ENCODE measurements at places on chromosomes 3 and 15.

DNA sequence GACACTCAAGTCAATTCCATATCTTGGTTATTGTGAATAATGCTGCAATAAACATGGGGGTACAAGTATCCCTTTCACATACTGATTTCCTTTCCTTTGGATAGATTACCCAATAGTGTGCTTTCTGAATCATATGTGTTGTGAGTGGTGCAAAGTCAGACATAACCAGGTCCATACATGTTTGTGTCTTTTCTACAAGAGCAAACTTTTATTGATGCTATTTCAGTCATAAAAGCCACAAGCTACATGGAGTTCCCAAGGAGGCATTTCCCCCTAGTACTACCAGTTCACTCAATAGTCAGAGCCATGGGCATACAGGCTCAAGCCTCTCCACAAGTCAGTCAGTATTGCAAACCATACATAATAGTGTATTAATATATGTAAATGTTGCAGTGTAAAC lies 10.1 kb downstream of the CEP63 start:
- DNase-seq = no peak

DNA sequence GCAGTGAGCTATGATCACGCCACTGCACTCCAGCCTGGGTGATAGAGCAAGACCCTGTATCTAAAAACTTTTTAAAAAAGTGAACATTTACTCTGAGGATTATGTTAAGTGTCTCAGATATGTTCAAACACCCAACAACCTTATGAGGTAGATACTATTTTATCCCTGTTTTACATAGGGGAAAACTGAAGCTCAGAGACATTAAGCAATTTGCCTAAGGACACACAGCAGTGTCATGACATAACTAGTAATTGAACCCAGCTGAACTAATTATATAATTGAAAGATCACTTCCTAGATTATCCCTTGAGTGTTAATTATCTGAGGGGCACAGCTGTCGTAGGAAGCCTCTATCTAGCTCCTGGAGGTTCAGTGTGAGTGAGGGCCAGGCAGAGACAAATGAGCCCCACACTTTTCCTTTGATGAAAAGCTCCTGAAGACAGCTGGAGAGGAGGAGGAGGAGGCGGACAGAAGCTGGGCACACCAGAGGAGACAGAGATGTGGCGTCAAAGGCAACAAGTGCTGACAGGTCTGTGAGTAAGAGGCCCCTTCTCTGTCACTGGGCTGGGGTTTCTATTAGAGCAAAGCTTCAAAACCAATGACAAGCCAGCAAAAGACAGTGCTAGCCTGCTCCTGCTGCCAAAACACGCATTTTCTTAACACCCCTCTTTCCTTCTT lies 20.5 kb downstream of the TRH start:
- no peak for DNase-seq

- DNase-seq = no peak
Observed at GRCh38 chr15:101615414-101615985, 36.7 kb downstream of the TM2D3 start.

DNA sequence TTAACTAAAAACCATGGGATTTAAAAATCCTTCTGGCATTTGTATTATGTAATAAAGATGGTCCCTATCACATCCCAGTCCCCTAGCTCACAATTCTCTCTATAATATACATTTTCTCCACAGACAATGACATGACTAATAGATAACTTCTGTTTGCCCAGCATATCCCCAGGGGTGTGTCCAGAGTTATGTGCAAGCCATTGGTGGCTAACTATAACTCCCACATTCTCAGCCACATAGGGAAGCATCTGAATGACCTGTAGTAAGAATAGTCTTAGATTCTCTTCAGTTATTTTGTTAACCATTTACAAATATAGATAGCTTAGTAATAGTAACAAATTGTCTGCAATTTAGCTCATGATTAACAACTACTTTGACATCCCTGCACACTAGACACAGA lies 52.2 kb upstream of the RBSN start:
- no peak for DNase-seq

DNA sequence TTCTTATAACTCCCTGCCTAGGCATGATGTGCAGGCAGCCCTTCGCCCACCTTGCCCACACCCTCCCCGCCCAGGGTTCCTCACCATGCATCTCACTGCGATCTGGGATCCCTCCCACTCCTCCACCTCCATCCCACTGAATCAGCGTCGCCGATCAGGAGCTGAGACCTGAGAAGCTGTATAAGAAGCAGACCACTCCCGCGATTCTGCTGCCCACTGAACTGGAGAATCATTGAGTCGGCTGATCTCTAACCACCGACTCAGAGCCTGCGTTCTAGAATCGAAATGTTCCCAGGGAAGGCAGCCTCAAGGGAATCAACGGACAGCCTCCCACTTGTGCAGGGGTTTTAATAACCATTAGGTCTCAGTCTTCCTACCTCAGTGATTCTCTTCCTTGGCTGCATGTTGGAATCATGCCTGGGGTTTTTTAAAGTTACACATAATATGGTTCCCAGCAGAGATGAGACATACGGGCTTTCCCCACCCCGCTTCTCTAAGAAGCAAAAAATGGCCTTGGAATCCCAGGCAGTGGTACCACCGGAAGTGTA lies 60.2 kb downstream of the TMEM44 start:
- no peak for DNase-seq

GRCh38 chr3:196198771-196199753 lies 12.1 kb downstream of the ZDHHC19 start:
- DNase-seq = no peak

DNA sequence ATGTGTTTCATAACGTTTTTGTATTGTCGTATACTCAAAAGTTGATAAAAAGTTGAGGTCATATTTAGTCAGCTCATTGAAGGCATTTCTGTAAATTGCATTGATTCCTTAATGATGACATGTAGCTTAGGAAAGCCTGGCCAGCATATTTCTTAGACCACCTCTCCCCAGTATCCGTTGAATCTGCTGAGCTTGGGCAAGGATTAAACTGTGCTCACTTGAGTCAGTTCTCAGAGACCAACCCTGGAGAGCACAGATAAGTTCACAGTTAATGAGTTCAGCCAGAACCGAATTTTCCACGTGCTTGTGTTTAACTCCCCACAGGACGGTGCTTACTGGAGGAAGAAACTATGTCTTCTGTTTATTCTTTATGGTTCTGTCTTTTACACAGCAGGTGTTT lies 132.7 kb downstream of the SLC25A26 start:
- no peak for DNase-seq

GRCh38 chr3:7607676-7608075 lies 746.8 kb downstream of the GRM7 start:
- DNase-seq = no peak

DNA sequence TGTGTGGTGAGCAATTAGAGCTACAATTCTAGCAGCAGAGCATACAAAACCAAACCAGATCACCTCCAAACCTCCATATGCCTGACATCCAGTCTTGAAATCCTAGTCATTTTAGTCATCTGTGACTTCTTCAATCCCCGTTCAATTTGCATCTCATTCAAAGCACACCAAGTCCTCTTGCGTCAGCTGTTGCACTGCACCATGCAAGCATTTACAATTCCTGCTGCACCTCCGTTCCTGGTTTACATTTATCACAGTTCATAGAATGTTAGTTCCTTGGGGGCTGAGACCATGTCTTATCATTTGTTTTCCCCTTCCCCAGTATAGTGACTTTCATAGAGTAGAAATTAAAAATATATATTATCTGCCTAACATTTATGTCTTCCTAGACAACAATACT lies 116.9 kb downstream of the BDH1 start:
- DNase-seq = no peak

DNA sequence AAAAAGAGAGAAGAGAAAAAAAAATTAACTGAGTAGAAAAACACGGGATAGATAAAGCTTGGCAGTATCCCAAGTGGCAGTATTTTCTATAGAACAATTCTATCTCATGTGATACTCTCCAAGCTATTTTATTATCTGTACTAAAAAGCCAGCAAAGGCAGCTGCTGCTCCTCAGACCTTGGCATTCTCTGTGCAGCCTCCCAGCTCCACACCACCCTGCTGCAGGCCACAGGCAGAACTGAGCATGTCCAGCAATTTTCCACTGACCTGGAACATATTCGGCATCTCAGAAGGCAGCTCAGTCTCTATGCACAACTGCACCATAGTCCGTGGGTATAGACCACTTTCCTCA lies 1161.4 kb downstream of the IGSF11 start:
- DNase-seq = no peak

DNA sequence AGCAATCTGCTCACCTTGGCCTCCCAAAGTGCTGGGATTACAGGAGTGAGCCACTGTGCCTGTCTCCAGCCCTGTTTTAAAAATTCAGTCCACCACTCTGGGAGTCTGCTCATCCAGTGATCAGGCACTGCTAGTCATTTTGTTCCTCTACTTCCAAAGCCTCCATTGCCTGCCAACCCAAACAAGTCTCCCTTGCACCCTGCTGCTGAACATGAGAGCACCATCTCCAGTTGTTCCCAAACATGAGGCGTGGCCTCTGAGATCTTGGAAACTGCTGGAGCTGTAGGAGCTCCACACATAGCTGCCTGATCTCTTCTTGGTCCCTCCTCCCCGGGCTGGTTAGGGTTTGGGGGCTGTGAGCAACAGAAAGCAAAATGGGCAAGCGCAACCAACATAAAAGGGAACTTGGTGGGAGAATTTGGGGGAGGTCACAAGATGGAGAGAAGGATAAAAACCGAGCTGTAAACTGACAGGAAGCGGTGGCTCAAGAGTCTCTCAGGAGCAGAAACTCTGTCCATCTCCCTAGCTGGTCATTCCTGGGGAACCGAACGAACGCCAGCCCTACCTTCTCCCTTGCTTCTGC lies 49.6 kb upstream of the TLE3 start:
- no peak for DNase-seq

DNA sequence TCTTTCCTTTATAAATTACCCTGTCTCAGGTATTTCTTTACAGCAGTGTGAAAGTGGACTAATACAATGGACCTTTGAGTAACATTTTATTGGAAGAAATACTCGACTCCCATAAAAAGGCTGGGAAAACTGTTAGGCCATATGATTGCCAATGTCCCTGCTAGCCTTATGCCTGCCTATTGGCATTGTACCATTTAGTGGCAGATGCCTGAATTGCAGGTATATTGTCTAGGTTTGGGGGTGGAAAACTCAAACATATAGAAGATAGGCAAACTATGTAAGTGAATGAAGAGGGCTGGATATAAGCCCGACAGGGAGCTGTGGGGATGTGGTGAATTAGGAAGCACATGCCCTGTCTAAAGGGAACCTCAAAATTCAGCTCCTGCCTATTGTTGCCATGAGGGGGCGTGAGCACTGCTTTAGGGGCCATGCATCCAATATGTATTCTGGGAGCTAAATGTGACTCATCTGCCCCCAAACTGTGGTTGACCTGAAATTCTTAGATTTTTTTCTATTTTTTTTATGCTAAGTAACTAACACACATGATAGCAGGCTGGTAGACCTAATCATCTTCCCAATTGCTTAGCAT lies 65.2 kb upstream of the TRA2B start:
- no peak for DNase-seq

GRCh38 chr3:7562892-7563291 lies 702.0 kb downstream of the GRM7 start:
- DNase-seq = no peak

DNA sequence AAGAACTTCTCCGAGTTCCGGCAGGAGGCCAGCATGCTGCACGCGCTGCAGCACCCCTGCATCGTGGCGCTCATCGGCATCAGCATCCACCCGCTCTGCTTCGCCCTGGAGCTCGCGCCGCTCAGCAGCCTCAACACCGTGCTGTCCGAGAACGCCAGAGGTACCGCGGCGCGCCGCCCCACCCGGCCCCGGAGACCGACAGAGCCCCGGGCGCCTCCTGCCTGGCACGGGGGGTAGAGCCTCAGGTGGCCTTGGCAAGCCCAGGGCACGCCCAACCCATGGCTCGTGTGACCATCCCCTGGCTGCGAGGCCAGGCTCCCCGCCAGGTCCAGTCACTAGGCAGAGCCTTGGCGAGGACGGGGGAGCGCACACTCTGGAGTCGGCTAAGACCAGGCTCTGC lies 134.1 kb downstream of the LRRK1 start:
- DNase-seq = no peak

DNA sequence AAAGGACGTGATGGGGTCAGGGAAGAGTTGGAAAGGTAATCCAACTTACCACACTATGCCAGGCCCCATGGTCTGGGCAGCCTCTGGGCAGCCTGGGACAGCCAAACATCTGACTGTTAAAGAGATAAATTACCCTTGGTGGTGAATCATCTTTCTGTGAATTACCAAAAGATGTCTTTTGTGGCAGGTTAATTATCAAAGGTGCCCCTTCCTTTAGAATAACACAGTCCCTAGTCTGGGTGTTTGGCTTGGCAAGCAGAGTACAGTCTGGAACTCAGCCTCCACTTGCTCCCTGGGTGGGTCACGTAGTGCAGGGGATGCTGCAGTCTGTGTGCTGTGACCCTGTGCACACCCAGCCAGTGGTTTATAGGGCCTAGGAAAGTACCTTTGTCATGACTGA lies 113.1 kb downstream of the ZNF621 start:
- no peak for DNase-seq

DNA sequence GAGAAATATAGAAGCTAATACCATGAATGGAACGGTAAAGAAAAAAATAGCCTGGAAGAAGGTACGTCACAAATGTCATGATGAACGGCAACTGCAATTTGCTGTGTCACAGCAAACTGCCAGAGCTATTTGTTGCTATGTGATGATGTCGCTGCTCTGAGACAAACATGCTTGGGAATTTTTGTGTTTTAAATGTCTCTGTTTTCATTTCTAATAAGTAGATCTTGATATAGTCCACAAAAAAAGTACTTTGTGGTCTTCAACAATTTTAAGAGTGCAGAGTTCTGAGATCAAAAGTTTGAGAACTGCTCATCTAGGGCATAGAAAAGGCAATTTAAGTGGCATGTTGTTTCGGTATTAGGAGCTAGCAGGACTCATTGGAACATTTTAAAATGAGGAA lies 4.3 kb upstream of the NR1D2 start:
- DNase-seq = no peak

GRCh38 chr3:100480081-100480480 lies 12.3 kb upstream of the TMEM45A start:
- no peak for DNase-seq

DNA sequence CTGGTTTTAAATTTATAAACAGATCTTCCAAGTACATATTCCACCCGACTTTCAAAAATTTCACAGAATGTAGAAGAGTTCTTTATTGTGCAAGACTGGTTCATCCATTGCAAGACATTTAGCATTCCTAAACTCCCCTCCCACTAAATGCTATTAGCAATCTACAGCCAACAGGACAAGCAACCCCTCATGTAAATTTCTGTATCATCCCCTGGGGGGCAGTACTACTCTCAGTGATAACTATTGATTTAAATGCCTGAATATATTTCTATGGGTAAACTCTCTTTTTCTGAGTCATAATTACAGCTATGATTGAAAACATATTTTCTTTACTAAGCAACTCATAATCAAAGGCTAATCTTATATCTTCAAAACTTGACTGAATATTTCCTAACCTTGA lies 10.7 kb upstream of the SLC15A2 start:
- no peak for DNase-seq

GRCh38 chr15:51917493-51917892 lies 54.1 kb downstream of the LEO1 start:
- DNase-seq = no peak

GRCh38 chr3:132211896-132212295 lies 105.3 kb upstream of the ACP3 start:
- DNase-seq = no peak

All from activated naive CD4-positive, alpha-beta T cell treated with anti-CD3 and anti-CD28 coated beads, Interleukin-2, amount 50 U/mL, for 72 hours (primary cell).